Chondrocyte (in vitro differentiated cells): ENCODE measurements at places on chromosomes 1 and 21.

DNA sequence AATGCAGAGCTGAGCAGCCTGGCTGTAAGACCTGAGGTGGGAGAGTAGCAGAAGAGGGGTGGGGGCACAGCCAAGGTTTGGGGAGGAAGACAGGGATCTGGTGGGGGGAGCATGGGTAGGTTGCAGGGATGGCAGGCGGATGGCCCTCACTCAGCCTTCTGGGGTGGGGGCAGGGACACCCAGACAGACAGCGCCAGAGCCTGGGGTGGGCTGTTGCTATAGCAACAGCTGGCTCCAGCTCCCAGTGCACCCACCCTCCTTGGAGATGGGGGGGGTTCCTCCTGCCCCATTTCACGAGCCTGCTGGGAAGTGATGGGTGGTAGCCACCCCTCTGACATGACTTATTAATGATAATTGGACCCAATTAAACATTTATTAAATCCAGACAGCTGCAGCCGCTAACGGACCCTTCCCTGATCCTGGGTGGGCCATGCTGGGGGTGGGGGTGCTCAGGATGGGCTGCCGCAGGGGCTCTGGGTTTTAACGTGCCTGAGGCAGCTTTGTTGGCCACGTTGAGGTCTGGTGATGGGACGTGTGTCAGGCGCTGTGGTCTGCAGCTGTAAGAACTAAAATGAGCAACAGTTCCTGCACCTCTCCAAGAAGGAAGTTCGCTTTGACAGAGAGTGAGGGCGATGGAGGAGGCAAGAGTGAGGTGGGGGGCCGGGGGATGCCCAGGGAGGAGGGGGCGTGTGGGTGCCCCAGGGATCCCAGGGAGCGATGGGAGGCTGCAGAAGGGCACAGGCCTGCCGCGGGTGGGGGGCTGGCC, 19.4 kb downstream of the AGRN start:
- DNase-seq, result no peak

- DNase-seq, result no peak
Observed at GRCh38 chr1:68346188-68346808, 103.5 kb downstream of the RPE65 start.

DNA sequence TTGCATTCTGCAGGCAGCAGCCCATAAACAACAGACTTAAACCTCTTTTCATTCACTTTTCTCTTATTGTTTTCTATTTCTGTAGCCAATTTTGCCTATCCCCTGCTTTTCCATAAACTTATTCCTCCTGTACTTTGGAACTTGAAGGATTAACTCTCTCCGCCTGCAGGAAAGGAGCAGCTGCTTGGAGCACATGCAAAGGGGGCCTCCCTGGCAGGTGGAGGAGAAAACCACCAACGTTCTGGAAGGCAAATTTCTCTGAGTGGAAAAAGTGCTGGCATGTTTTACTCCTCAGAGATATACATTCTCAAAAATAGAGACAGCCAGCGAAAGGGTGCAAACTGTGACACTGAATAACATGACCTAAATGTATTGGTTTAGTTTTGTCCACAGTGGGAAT, 33.6 kb downstream of the RGS21 start:
- DNase-seq, result no peak

DNA sequence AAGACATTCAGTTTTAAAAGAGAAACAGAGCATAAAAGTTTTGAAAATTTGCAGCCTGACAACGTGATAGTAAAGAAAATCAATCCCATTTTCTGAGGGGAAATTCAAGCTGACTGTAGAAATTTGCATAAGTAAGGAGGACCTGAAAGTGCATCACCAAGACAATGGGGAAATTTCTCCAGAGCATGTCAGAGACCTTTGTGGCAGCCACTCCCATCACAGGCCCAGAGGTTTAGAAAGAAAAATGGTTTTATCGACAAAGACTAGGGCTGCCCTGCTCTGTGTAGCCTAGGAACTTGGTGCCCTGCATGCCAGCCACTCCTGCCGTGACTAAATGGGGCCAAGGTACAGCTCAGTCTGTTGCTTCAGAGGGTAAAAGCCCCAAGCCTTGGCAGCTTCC, 1640.2 kb upstream of the PRMT6 start:
- no peak for DNase-seq

- DNase-seq, result no peak
Observed at GRCh38 chr1:37478890-37479254, 4.5 kb downstream of the ZC3H12A start.
